Hepatic stellate cell (primary cell): ENCODE measurements at places on chromosomes 12 and 14.

DNA sequence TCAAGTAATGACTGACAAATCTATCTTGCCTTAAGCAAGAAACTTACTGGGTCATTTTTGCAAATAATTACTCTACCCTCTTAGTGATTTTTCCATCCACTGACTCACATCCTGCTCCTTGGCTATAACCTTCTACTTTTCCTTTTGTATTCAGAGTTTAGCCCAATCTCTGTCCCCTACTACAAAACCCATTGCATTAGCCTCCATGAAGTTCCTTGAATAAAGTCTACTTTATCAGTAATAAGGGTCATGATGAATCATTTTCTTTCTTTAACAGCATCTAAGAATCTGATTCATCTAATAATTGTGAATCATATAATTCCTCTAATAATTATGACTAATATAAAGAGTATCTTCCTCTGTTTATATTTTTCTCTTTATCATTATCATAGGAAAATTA is 132.6 kb downstream of the NTS start:
- DNase-seq = no peak

- no peak for DNase-seq
These were observed 4.6 kb upstream of the LRP1-AS start for GRCh38 chr12:57151741-57152630.

- no peak for DNase-seq
These were observed 117.3 kb downstream of the NEDD1 start for GRCh38 chr12:97024393-97024792.

DNA sequence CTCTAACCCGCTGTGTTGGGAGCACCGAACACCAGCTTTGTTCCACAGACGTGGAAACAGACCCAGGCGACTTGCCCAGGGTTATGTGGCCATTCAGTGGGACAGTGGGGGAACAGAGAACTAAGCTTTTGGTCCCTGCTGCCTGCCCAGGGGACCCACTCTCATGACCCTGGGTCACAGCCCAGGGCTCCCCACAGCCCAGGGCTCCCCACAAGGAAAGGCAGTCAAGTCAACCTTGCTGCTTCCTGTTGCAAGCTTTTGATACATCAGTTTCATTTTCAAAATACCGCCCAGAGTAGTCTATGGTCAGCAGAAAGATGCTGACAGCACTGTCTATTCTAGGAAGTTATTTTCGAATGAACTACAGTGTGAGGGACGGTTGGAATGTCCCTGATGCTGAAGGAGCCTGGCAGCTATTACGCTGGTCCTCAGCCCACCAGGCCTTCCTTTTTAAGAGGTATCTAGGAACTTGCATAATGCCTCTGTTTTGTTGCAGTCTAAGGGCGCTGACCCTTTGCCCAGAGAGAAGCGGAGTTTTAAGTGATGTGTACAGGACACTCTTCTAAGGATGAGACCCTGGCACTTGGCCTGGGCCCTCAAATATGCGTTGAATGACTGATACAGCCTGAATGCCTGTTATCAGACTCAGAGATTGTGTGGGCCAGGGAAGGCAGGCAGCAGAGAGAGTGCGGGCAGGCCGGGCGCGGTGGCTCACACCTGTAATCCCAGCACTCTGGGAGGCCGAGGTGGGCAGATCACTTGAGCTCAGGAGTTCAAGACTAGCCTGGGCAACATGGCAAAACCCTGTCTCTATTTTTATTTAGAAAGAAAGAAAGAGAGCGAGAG is 12.6 kb upstream of the TTC7B start:
- peak; percentile 62 for DNase-seq

GRCh38 chr12:104956870-104957718 is 996 bp downstream of the SLC41A2 start:
- DNase-seq = no peak

DNA sequence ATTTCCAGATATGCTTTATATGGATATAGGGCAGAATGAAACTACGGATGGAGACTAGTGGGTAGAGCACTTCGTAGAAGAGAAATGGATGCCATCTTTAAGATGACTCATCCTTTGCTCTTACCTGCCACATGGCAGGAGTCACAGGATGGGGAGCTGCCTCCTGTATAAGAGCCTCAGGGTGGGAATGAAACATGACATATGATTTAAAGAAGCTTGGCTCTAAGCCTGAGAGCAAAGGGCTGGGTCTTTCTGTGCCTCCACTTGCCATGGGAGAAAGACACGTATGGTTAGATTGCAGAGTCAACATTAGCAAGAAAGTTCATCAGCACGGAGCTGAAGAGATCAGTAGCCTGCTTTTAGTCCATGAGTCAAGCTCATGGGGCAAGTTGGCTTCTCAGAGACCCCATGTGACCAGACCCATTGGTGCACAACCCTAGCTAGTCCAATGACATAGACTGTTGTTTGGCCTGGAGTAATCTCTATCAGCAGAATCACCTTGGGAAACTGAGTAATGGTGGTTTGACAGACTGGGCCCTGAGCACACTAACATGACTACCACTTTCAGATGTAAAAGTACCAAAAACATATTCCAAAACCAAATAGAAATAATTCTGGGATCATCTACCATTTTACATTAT is 38.1 kb upstream of the IL22 start:
- DNase-seq = no peak

- no peak for DNase-seq
These were observed 238.5 kb downstream of the SPTSSA start for GRCh38 chr14:34223373-34224148.

DNA sequence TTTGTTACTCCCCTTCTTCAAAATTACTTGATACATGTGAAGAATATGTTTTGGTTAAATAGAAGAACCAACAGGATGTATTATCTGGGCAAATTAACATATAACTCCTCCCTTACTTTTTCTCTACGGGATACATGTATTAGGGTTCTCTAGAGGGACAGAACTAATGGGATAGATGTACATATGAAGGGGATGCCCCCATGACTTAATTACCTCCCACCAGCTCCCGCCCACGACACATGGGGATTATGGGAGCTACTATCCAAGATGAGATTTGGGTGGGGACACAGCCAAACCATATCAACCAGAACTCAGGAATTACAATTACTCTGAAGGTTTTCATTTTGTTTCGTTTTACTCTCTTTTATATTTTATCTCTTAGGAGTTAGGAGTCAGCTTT is 41.3 kb downstream of the VRK1 start:
- DNase-seq = no peak

- DNase-seq = no peak
These were observed 523.7 kb upstream of the FOXG1 start for GRCh38 chr14:28242895-28243294.

DNA sequence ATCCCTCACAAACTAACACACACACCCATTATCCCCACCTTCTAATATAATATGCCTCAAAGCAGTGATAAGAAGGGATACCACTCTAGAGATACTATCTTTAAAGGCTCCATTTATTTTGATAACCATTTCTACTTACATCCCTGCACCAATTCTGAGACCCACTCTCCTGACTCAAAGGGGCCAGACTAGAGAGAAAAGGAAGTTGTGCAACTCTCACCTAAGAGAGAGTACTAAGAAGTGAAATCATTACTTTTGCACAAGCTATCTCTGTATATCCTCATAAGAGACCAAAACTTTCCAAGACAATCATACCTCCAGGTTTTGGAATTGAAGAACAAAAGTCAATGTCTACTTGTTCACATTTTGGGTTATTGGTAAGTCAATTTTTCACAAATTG is 45.4 kb upstream of the USP15 start:
- DNase-seq = no peak

DNA sequence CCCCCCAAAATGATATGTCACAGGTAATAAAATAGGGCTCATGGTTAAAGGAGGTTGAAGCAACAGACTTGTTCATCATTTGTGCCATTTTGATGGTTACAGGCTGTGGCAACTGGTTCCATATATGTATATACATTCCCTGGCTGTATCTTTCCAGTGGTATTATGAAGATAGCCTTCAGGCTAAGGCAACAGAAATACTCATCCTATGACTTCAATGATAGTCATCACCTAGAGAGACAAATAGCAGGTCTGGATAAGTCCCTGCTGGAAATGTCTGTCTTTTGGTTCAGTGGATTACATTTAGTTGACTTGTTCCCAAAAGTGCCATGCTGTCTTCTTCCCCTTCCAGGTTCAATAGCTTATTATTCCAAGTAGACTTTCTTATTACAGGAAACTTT is 997.4 kb downstream of the FLRT2 start:
- DNase-seq = no peak

DNA sequence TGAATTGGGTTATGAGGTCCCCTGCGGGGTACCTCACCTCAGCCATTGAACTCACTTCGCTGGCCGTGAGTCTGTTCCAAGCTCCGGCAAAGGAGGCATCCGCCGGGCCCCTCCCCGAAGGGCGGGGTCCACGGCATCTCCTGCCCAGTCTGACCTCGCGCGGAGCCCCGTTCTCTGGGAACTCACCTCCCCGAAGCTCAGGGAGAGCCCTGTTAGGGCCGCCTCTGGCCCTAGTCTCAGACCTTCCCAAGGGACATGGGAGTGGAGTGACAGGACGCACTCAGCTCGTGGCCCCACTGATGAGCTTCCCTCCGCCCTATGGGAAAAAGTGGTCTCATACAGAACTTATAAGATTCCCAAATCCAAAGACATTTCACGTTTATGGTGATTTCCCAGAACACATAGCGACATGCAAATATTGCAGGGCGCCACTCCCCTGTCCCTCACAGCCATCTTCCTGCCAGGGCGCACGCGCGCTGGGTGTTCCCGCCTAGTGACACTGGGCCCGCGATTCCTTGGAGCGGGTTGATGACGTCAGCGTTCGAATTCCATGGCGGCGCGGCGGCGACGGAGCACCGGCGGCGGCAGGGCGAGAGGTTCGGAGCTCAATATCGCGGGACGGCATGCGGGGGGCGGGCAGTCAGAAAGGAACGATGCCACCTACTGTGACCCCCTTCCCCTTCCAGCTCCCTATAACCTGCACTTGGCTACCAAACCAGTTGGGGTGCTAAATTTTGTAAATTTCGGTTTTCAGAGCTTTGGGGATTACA is at the start of gene PARP2:
Gene PARP2, plus strand, starts transcription at position 544 of the 770 bp plus-strand sequence. Its CDS starts 7 bp downstream, at position 551.
- peak; percentile 93 for DNase-seq

- no peak for DNase-seq
These were observed 128.4 kb downstream of the DAD1 start for GRCh38 chr14:22460461-22461195.

DNA sequence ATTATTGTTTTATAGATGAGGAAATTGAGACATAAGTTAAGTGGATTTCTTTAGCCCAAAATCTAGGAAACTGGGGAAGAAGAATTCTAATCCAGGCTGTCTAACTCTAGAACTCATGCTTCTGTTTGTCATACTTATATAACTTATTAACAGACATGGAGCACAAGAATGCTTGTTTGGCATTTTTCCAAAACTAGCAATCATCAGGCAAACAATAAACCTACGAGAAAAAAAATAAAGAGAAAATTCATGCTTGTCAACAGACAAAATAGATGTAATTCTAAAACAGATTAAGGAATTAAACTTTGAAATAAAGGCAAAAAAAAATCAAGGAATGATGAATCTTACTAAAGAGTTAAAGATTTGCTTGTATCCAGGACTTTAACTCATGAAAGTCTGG is 103.1 kb downstream of the METTL25 start:
- no peak for DNase-seq

DNA sequence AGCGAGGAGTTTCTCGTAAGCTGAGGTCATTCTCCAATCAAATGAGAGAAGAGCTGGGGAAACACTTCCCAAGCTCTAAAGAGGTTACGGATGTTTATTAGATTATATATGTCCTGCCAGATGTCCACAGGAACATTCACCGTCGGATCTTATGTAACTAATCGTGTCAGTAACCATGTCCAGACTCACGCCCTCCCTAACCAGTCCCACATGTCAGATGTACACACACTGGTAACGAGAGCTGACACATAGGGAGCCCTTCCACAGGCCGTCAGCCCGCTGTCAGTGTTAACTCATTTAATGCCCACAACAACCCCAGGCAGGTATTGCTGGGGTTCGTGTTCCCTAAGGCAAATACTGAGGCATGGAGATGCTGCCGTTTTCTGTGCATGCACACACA is 223.7 kb upstream of the RTL1 start:
- no peak for DNase-seq

DNA sequence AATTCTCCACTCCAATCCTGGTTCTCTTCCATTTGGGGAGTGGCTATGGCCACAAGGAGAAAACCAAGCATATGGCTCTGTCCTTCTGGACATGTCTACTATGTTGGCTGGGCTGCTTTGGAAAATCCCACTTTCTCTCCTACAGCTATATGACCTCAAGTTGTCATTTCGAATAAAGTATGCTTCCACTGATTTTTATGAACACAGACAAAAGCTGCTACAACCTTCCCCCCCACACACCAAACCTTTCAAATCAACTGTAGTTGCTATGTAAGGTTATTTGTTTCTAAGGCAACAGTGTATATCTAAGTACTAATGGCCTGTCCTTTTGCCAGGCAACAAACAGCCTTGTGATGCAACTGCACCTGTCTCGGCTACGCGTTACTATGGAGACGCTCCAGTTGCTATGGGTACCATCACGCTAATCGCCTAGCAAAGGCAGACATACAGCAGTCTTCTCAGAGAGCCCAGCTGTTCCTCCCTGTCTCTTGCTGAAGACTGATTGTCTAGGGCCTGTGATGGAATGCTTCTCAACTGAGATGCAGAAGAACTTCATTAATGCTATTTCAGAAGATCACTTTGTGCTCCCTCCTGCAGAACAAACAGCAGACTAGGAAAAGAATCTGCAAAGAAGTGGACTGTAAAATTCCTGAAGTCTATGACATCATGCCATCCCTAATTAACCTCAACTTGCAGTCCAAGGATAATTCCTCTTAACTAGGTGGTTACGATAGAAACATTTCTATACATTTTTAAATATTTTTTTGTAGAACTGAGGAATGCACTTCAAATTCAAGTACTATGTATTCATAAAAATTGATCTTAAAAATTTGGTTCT is 67.6 kb downstream of the FOXN3 start:
- DNase-seq = no peak

DNA sequence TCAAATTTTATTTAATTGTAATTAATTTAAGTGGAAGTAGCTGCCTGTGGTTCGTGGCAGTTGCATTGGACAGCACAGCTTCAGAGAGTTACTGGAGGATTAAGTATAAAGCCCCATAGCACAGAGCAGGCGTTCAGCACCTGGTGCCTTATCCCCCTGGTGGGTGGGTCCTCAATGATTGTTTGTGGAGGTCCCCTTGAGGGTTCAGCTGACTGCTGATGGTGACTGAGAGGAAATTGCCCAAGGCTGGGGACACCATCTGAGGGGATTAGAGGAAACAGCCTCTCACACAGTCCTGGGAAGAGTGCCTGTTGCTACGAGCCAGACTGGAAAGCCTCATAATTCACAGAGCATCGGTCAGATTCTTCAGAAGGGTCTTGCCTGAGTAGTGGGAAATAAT is 83.4 kb upstream of the NOS1 start:
- DNase-seq = no peak

- no peak for DNase-seq
These were observed 106.2 kb upstream of the RPH3A start for GRCh38 chr12:112685321-112685720.

DNA sequence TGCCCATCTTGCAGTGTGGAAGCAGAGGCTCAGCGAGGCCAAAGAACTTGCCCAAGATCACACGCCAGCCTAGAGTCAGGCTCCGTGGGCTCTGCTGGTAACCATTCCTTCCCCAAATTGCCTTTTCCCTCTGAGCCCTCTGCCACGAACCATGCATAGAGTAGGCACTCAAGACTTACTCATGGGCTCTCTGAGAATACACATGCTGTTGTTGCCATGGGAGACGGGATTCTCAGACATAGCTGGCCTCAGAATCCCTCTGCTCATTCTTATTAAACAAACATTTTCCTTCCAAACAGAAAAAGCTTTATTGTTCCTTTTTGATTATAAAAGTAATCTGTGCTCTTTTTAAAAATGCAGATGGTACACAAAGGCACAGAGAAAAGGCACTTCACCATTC is 52.5 kb upstream of the WSCD2 start:
- no peak for DNase-seq
